ENCODE measurements at places on chromosomes 6 and 20.

DNA sequence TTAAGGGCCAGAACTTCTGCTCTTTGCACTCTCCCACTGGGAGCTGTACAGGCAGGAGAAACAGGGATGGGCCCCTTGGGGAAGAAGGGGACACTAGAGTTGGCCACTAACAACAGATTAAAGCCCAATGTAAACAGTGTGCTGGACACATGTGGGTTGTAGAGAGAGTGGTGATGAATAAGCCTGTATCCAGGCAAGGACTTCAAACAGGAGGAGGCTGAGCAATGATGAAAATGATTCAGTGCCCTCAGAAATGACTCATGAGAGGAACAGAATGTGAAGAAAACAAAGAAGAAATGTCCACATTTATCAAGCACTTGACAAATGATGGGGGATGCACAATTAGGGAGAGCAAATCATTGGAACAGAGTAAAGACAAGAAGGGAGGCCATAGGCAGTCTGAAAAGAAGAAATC, 242.3 kb downstream of the TBX18 start:
- DNase-seq = no peak

- DNase-seq = no peak
Measured at GRCh38 chr6:40171343-40171742, 237.1 kb upstream of the MOCS1 start.

GRCh38 chr6:142913036-142913510, 31.9 kb downstream of the HIVEP2 start:
- no peak for DNase-seq

DNA sequence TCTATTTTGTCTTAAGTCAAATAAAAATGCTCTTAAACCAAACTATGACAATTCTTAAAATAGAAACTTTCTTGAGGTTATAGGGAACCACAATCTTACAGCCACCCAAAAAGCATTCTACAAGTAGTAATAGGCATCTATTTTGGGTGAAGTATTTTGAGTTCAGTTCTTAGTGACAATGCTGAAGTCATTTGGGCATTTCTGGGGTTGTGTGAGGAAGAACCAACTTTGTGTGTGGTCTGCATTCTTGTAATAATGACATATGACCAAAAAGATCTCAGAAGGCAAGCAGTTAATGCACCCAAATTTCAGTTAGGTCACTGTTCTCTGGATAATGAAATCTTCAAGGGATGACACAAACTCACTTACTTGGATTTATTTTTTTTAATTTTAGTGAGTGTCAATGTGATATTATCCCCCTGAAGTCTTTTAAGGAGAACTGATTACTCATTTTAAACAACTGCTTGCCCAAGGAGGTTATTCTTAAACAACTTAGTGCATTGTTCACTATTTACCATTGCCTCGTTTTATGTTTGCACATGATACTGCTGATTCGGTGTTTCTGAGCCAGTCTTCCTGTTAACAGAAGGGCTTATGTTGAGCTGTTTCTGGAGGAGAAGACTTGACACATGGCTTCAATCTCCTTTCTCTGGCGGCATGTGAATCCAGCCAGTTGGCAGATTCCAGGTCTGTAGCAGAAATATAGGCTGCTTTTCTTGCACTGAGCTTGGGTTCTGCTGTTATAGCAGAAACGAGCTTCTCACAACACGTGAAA, 618.9 kb downstream of the BCKDHB start:
- no peak for DNase-seq

GRCh38 chr6:42300701-42301100, 83.0 kb upstream of the MRPS10 start:
- no peak for DNase-seq

DNA sequence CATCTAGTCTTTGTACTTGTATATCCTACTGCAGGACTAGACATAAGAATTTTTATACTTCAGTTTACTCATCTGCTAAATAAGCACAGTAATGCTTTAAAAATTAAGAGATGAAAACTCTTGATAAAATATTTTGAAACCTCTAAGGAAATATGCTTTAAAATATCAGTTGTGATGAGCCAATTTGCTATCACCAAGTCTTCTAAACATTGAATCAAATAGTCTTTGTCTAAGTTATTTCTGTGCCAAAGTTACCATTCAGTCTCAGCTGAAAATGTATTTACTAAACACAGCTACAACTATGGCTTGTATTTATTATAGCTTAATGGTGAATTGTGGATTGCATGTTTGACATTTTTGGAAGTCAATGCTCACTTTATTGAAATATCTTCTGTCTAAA, 46.2 kb upstream of the RFPL4B start:
- no peak for DNase-seq

- no peak for DNase-seq
Measured at GRCh38 chr20:19742974-19743639, 15.0 kb upstream of the RIN2 start.

GRCh38 chr20:815914-816606, 17.5 kb upstream of the FAM110A start:
- peak; percentile 51 for DNase-seq

DNA sequence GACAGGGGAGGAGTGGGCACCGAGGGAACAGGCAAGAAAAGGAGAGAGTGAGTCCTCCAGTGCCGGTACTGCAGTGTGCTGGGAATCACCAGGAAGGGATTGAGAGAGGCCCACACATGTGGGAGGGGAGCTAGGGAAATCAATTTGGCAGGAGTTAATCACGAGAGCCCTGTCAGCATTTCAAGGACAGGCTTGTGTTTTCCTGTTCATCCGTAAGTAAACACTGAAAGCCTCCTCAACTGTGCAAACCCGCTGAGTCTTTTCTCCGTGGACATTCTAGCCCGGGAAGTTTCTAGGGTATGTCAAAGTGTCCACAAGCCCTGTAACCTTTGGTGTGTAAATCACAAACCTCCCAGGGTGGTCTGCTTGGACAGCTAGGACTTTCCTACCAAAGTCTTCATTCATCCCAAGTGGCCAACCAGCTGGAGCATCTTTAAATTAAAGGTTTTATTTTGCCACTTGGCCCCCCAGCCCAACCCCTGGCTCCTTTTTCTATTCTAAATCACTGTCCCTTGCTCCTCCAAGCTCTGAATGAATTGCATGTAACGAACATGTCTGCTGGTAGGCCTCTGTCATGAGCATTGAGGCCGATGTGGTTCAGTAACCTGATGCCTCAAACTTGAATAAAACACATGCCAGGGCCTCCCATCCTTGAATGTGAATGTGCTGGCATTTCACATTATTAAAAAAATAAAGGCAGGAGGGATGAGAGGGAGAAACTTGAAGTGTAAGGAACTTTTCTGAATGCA, 149.1 kb downstream of the ZNF217 start:
- DNase-seq = no peak

All from NCI-H1105 (cell line).